Germinal center (tissue), 1 donor: ENCODE measurements at places on chromosomes 5 and 9.

- DNase-seq = no peak
These were observed 176.0 kb downstream of the ZNF608 start for GRCh38 chr5:124570285-124571035.

DNA sequence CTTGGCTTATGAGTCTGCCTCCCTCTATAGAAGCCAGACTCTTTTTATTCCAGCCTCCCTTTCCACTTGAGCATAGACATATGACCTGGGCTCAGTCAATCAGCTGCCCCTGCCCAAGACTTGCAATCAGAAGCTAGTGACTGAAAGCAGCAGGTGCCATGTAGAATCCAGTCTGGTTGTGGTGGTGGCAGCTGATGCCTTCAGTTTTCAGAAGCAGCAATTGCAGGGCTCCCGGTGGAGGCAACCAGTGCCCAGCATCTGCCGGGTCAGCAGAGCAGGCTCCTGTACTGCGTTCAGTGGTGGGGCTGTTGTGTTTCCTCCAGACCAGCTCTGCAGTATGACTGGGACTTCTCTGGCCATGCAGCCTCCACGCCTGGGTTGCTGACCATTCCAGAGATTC is 53.9 kb upstream of the PALM2AKAP2 start:
- no peak for DNase-seq

DNA sequence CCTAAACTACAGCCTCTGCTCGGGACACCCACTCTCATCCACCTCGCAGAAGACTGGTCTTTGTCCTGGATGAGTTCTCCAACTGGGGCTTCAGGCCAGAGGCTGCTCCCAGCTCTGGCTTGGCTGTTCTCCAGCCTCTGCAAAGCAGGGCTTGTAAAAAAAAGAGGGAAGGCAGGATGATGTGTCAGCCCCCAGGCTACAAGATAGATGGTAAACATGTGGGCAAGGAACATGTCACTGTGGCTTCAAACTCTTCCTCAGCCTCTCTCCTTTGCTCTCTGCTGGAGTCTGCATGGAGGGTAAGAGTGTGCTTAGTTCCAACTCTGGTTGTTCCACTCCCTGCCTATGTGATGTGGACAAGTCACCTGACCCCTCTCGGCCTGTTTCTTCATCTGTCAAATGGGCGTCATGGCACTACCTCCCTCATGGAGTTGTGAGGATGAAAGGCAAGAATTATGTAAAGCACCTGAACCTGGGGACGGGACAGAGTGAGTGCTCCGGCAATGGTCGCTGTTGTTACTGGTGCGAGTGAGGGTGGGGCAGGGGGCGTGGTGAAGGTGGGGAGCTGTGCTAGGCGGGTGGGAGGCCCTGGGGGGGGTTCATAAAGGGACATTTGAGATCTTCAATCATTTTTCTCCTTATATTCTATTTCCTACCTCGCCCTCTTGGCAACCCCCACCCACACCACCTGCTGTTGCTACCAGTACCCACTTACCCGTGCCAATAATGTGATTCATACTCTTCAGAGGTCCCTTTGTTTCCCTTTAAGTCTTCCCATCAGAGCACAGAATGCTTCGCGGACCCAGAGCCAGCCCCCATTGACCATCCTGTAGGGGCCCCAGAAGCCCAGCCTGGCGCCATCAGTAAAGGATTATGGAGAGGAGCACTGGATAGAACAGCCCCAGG is 6.8 kb upstream of the ZNF79 start:
- no peak for DNase-seq

- DNase-seq = no peak
These were observed 3.9 kb downstream of the MAMDC4 start for GRCh38 chr9:136856079-136856476.

DNA sequence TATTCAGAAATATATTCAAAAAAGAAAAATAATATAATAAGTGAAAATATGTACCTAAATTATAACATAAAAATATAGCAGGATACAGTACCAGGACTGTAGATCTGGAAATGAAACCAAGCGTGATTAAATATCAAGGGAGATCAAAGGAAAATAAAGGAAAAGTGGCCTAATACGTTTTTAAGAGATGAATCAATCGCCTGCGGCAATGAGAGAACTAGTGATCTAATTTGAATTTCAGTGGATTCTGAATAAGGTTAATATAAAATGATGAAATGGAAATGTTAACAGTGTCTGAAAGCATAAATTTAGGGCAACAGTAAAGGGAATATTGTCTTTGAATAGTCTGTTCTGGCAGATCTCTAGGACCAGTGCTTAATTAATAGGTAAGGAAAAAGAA is 1761.9 kb upstream of the ACO1 start:
- no peak for DNase-seq

DNA sequence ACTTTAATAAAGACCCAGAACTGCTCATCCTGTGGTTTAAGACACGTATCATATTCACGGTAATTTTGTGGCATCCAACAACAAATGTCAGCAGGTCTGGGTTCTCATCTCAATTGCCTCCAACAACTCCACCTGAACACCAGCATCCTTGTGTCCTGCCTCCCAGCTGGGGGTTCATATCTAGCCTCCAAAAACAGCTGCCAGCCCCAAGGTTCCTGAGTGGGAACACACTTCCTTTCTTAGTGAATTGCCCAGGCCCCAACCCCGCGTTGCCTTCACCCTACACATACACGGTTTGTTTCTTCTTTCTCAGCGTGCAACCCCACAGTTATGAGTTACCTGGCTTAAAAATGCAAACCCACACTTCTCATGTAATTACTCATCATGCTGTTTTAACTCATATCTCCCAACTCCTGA is 77.9 kb downstream of the SEMA4D start:
- no peak for DNase-seq

GRCh38 chr9:18346745-18347144 is 127.2 kb upstream of the ADAMTSL1 start:
- no peak for DNase-seq

DNA sequence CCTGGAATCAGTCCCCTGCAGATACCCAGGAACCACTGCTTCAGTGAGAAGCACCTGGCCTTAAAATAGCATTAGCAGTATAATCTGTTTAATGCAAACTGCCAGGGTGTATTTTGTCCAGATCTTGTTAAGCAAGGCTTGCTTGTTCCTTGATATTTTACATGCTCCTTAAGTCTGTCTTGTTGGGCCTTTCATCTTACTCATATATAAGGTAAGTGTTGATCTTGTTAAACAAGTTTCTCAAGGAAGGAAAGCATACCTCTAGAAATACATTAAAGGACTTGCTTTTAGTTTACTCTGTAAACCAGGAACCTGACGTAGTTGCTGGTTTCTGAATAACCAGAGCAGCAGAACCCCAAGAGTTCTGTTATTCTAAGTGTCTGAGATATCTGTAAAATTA is 13.7 kb downstream of the HSPA4 start:
- no peak for DNase-seq

- DNase-seq = no peak
These were observed 20.7 kb downstream of the SLIT3 start for GRCh38 chr5:169280286-169280685.

- DNase-seq = no peak
These were observed 70.5 kb downstream of the CDKN2A start for GRCh38 chr9:21923694-21924093.

DNA sequence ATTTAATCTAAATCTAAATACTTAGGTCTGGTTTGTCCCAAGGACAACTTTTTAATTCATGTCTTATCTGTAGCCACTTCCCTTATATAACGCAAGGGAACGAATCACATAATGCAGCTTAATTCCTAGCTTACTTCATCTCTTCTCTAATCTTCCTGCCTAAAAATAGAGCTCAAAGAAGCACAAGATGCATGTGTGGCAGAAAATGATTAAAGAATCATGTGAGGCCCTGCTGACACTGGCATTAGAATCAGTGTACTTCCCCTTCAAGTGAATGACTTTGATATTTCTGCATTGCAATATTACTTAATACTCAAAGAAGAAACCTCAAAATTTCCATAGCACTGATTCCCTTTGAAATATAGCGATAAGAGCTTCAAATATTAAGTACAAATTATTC is 317.9 kb upstream of the FTMT start:
- no peak for DNase-seq

DNA sequence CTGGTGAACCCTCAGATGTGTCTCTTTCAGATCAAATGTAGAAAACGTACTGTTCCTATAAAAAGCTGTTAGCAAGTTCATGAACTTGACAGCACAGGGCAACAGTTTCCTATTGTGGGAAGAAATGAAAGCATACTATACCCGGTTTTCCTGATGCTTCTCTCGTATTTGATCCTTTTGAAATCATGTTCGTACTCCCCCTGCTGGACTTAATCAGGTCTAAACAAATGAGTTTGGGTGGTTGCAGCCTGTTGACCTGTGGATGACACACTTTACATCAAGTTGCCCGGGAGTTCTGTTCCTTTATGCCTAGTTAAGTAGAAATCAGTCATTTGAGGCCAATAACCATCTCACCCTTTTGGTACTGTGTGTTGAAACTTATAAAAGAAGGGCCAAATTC is 1992.3 kb downstream of the MAT2B start:
- no peak for DNase-seq

- no peak for DNase-seq
These were observed 203.9 kb downstream of the PLK2 start for GRCh38 chr5:58255970-58256369.

GRCh38 chr9:2043881-2044462 is 28.8 kb downstream of the SMARCA2 start:
- peak; percentile 17 for DNase-seq

GRCh38 chr5:95963650-95964410 is 2.2 kb upstream of the ELL2 start:
- no peak for DNase-seq

DNA sequence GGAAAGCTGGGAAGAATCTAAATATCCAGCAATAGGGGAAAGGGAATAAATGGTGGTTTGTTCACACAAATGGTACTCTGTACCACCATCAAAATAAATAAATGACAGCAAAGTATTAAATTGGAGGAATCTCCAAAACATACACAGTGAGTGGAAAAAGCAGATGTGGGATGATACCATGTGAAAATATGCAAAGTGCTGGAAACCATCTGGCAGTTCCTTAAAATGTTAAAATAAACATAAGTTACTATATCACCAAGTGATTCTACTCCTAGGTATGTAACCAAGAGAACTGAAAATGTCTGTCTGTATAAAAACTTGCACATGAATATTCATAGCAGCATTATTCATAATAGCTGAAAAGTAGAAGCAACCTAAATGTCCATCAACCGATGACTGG is 41.9 kb upstream of the TEX48 start:
- DNase-seq = no peak

DNA sequence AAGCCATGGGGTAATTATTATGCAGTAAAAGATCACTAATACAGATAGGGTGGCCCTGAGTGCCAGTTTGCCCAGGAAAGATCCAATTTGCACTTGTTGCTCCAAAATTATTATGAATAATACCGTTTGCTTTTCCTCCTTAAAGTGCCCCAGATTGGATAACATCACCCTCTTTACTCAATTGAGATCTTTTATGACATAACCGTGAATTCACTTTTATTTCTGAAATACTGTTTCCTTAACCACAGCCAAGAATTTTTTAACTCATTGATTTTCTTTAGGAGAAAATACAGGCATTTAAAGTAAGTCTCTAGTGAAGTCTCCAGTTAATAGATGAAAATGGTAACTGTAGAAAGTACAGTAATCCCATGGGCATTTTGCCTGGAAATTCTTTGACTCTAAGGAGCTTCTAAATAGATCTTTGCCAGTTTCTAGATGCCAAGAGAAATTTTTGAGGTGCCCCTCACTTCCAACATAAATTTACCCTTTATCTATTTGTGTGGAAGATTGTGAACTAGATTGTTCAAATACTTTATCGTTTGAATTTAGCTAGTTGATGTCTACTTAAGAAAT is 99.2 kb downstream of the UHRF2 start:
- no peak for DNase-seq
